ENCODE measurements at places on chromosomes 13 and 19.

DNA sequence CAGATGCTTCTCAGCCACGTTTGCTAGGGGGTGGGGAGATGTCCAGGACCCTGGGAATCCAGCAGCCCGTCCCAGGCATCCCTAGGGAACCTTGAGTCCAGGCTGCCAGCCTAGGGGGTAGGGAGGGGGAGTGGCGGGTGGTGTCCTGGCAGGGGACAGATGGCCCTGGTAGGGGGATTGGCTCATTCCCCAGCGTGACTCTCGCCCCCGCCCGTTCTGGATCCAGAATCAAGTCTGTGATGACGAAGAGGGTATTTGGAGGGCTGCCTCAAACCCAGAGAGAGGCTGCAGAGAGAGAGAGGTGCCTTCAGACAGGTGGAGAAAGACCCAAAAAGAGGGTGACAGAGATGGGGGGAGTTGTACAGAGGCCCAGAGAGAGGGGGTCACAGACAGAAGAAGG, 4.1 kb downstream of the SLC17A7 start:
- DNase-seq = no peak

DNA sequence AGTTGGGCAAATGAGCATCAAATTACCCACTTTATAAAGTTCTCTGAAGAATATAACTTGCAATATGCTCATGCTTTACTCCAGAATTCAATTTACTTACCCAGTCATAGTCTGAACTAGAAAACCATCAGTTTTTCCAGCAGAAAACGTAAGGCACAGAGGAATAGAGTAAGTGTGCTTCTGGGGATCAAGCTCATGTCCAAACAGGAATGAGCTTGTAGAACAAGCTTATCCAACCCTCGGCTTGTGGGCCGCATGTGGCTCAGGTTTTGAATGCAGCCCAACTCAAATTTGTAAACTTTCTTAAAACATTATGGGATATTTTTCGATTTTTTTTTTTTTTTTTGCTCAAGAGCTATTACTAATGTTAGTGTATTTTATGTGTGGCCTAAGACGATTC, 308.5 kb upstream of the KLF12 start:
- no peak for DNase-seq

DNA sequence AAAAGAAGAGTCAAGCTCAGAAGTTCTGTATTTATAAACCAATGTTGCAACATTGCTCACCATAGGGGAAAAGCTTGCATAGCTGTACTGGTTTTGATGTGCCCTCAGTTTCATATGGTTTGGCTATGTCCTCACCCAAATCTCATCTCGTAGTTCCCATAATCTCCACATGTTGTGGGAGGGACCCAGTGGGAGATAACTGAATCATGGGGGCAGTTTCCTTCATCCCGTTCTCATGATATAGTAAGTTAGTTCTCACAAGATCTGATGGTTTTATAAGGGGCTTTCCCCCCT, 73.9 kb downstream of the TNFRSF19 start:
- DNase-seq = no peak

GRCh38 chr19:19956434-19957075, 55.8 kb downstream of the ZNF93 start:
- no peak for DNase-seq

DNA sequence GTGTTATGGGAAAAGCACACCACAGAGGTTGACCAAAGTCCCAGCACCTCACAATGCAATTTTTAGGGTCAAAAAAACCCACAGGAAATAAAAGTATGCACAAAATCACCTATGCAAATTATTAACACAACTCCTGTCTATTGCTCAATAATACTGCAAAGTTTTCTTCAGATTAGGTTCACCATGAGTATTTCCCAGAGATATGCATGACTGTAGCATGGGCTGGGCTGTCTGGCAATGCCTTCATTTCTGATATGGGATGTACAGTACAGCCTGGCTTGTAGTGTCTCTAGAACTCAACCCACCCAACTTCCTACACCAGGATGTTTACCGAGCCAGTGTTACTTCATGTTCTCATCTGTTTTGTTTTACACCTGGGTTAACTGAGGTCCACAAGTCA, 698.7 kb upstream of the ARGLU1 start:
- DNase-seq = no peak

DNA sequence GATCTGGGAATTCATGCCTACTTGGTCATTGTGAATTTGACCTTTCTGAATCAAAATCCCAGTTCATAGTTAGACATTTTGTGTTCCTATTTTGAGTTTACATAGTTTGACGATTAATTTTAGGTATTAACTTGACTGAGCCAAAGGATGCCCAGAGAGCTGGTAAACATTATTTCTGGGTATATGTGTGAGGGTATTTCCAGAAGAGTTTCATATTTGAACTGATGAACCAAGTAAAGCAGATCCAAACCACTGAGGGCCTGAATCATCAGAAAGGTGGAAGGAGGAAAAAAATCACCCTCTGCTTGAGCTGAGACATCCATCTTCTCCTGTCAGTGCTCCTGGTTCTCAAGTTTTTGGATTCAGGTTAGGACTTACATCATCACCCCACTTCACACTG, 116.6 kb downstream of the CYSLTR2 start:
- no peak for DNase-seq

- DNase-seq = no peak
These were observed 41.4 kb downstream of the DEDD2 start for GRCh38 chr19:42175952-42176648.

GRCh38 chr13:33256148-33256840, 29.3 kb downstream of the STARD13 start:
- no peak for DNase-seq

GRCh38 chr19:40217934-40218890, at the start of gene TTC9B:
TTC9B (minus strand) TSS chr19:40218384; CDS start chr19:40218381, 3 bp downstream.
- peak; percentile 13 for DNase-seq

- no peak for DNase-seq
These were observed 3.4 kb downstream of the FNDC3A start for GRCh38 chr13:48978942-48979601.

GRCh38 chr19:17086834-17087233, 11.3 kb downstream of the MYO9B start:
- DNase-seq = no peak

DNA sequence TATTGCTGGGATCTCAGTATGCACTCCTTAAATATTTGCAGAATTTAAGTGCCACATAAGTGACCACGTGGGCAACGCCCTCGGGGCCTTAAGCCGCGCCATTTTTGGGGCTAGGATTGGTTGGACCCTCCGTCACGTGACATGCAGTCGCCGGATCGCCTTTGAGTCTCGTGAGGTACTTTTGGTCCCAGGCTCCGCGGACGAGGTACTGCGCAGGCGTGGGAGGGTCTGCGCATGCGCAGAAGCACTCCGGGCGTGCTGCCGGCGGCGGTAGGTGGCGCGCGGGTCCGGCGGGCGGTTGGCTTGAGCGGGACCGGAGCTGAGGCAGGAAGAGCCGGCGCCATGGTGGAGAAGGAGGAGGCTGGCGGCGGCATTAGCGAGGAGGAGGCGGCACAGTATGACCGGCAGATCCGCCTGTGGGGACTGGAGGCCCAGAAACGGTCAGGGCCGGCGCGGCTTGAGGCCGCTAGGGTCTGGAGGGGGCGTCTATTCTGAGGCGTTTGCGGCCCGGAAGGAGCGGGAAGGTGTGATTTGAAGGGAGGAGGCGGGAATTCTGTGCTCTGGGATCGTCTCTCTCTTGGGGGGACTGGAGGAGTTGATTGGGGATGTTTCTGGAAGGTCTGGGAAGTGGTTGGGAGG, at the start of gene SAE1:
Gene SAE1 (plus strand): TSS at position 247 of the 639 bp plus-strand sequence. CDS start 96 bp downstream, at position 343.
- DNase-seq = peak; percentile 95

DNA sequence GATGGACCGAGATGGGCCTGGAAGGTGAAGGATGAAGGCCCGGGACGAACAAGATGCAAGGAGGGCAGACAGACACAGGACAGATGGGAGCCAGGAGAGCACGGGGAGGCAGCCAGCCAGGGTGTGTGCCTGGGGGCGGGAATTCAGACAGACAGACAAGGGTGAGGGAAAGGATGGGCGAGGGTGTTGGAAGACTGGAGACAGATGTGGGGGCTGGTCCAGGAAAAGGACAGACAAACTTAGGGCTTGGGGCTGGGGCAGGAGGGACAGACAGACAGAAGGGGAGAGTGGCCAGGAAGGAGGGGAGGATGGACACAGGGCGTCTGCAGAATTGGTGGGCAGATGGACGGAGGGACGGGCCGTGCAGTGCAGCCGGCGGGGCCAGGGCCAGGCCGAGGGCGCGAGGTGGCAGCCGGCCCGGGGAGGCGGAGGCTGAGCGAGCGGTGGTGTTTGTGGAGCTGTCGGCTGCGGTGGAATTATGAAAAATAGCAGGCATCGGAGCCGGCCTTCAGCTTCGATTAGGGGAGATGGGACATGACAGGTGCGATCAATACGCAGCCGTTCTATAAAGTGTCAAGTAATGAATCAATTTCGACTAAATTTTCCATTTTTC, 4.6 kb upstream of the ERFL start:
- DNase-seq = no peak

- no peak for DNase-seq
These were observed 243.4 kb downstream of the NHLRC3 start for GRCh38 chr13:39281539-39282150.

GRCh38 chr13:40681341-40682146, 15.1 kb upstream of the FOXO1 start:
- no peak for DNase-seq

GRCh38 chr19:1407528-1408299, at the start of gene DAZAP1:
DAZAP1 (plus strand) TSS chr19:1407586; CDS start chr19:1407774, 188 bp downstream.
- DNase-seq = peak; percentile 42

- no peak for DNase-seq
These were observed 11.2 kb upstream of the N4BP2L2 start for GRCh38 chr13:32549788-32550187.

DNA sequence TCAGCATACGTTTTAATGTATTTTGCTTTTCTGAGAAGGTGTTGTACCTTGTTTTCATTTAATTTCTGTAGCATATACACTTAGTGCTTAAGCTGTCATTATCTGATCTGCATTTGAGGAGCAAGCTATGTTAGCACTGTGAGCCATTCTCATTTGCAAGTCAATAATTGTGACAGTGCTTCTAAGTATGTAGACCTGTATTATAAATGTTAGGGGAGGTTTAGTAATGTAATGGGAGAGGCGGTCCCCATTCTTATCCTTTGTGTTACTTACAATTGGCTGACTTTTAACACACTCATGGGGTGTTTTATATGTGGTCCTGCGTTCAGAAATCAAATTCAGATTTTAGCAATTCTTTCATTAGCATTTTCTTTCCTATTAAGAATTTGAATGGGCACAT, 90.2 kb downstream of the GPC6 start:
- DNase-seq = no peak

DNA sequence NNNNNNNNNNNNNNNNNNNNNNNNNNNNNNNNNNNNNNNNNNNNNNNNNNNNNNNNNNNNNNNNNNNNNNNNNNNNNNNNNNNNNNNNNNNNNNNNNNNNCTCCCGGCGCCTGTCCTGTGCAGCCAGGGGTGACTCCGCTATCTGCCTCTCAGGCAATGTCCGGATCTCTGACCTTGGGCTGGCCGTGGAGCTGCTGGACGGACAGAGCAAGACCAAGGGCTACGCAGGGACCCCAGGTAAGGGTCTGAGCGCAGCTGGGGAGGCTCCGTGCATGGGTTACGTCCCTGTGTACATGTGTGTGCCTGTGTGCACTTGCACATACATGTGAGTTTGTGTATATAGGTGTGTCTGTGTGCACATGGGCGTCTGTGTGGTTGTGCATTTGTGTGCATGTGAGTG, 36.1 kb upstream of the TMEM255B start:
- DNase-seq = no peak

GRCh38 chr13:77919246-77919920, 752 bp upstream of the EDNRB start:
- no peak for DNase-seq

- DNase-seq = no peak
These were observed 1.5 kb downstream of the FXYD3 start for GRCh38 chr19:35117116-35117515.

DNA sequence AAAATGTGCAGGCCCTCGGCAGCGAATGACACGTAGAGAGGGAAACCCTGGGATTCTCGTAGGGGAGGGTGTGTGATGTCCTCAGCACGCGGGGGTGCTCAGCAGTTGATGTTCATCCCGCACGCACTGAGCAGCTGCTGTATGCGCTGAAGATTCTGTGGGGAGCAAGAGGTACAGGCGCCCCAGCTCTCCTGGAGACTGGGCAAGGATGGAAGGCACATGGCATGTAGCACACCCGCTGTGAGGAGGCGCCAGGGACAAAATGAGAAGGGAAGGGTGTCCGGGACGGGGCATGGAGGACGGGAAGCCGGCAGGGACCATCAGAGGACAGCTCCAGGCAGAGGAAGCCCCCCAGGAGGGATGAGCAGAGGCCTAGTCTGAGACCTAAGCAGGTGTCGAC, 15.4 kb downstream of the ATP11A start:
- DNase-seq = no peak

GRCh38 chr13:20891768-20892167, 10.8 kb downstream of the XPO4 start:
- no peak for DNase-seq

GRCh38 chr19:2425622-2426581, 1.5 kb downstream of the TIMM13 start:
- DNase-seq = no peak

- no peak for DNase-seq
These were observed 105.0 kb downstream of the DGKH start for GRCh38 chr13:42153199-42154113.

- no peak for DNase-seq
These were observed 244.4 kb upstream of the MAB21L1 start for GRCh38 chr13:35720690-35721554.

GRCh38 chr19:37907735-37908455, 887 bp downstream of the SIPA1L3 start:
- no peak for DNase-seq
